Brain (organoid and tissue), 16 donors: ENCODE measurements at places on chromosomes 16 and 17.

DNA sequence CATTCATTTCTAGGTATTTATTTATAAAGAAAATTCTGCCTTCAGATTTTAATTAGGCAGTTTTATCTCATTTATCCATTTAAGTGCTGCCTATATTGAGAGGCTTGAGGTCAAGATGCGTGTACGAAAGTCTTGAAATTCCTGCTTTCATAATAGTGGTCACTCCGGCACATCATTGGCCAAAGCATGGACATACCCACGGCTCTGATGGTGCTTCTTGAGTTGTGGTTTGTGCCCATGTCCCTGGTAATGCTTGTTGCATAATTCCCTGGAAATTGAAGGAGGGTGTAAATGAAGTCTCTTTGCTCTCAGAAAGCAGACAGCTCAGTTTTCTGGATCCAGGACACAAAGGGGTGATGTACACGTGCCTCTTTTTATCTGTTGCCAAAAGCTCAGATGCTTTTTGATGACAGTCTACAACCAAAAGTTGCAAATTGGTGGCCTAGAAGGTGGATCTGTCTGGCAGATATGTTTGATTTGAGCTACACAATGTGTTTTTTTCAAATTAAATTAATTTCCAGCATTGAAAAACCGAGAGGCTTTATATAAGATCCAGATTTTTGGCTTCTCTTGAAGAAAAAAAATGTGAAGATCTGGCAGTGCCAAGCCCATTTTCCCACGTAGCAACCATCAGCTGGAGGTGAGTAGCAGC is 94.4 kb downstream of the SHISA9 start:
- DNase-seq = no peak

DNA sequence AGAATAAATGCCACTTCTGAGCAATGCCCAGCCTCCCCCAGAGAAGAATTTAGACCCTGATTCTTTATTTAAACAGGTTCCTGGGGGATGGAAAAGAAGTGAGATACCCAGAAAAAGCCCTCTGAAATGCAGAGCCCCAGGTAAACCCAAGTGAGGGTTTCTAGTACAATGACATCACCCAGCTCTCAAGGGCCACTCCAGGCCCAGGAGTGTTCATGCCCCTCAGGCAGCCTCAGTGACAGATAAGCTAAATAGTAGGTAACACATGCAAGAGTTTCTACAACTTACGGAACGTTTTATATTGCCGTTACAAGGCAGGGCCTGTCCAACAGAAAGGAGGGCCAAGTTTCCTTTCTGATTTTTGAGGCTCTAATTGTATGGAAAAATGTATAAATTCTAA is 683.7 kb upstream of the SALL1 start:
- no peak for DNase-seq

GRCh38 chr17:59221159-59221847 is 992 bp downstream of the GDPD1 start:
- no peak for DNase-seq

GRCh38 chr16:17283016-17283415 is 187.7 kb downstream of the XYLT1 start:
- peak; percentile 83 for DNase-seq

GRCh38 chr17:21012736-21013135 is 30.1 kb downstream of the USP22 start:
- no peak for DNase-seq

DNA sequence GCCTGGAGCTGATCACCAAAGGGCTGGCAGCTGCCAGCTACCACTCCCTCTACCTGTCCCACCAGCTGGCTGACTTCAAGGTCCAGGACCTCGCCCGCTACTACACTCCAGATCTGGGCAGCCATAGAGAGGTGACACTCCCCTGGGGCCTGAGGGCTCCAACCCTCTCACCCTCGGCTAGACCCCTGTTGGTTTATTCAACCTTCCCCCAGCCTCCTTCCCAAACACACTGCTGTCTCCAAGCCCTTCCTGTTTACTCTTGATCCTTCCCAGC is 18.0 kb downstream of the ALOX12B start:
- DNase-seq = no peak

- no peak for DNase-seq
Measured at GRCh38 chr17:12512694-12513355, 152.9 kb upstream of the MYOCD start.

DNA sequence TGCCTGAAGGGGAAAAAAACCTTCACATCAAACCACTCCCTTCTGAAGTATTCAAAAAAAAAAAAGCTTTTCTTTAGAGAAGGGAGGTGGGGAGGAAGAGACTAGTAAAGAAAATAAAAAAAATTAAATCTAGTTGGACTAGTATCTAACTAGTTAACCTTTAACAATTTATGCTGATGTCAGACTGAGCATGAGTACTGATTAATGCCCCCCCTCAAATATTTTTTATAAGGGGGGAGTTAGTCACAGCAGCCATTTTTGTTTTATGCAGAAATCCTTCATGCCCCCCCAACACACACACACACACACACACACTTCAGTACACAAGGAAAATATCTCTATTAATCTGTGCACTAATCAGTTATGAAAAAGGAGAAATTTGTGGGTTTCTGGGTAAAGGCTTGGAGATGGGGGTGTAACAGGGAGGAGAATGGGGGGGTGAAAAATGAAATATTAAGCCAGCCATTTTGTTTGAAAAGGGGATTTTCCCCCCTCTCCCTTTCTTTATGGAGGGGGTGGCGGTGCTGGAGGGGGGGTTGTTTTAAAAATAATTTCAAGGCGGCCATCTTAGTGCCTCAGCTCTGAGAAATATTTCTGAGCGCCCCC is 4.7 kb upstream of the CHD3 start:
- peak; percentile 81 for DNase-seq

DNA sequence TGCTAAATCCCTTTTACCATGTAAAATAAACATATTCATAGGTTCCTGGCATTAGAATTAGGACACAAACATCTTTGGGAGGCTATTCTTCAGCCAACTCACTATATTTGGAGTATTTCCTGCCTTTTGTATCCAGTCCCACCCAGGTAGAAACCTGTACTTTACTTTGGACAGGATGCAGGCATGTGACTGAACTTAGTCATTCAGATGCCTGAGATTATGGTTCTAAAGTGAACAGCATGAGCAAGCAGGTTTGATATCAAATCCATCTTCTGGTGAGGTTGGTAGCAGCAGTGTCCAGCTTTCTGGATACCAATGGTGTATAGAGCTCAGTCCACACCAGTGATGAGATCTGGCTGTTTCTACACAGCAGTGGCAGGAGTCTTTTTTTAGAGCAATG is 20.2 kb downstream of the CA10 start:
- no peak for DNase-seq

DNA sequence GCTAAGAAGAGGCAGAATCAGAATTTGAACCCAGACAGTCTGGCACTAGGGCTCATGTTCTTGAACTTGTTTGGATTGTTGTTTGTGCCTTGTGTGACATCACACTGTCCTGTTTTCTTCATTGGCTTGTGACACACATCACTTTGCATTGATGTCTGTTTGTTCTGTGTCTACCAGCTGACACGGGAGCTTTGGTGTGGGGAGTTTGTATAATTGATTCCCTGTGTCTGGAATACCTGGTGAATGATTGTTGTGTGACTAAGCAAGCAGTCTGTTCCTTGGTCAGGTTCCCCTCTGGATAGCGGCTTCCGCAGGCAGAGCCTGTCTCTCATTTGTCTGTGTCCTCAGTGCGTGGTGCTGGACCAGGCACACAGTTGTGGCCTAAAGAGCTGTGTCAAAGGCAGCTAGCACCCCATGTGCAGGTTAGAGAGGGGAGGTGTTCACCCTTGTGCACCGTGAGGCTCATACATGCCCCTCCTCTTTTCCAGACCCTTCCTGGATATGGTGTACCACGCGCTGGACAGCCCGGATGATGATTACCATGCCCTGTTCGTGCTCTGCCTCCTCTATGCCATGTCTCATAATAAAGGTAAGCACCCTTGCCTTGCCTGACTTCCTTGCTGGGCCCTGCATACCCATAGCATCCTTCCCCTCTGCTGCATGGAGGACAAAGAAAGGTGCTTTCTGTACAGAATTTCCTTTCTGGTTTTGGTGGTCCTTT is 80.1 kb downstream of the CLEC16A start:
- no peak for DNase-seq

GRCh38 chr17:78976907-78977680 is 2.6 kb downstream of the LGALS3BP start:
- DNase-seq = no peak

DNA sequence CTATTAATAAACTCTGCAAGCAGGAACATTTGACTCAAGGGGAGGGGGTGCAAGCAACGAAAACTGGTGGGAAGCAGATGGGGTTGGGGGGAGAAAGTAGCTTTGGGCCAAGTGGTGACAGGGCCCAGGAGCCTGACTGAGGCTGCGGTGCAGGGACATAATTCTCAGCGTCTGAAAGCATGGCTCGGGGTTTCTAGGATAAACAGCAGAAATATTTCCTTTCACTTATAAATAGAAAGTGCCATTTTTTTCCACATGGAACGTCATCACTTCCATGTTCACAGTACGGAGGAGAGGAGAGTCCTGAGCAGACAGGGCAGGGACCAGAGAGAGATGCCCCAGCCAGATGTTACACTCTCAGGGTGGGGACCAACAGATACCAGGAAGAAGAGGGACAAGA is 197.1 kb downstream of the ZFHX3 start:
- DNase-seq = no peak

DNA sequence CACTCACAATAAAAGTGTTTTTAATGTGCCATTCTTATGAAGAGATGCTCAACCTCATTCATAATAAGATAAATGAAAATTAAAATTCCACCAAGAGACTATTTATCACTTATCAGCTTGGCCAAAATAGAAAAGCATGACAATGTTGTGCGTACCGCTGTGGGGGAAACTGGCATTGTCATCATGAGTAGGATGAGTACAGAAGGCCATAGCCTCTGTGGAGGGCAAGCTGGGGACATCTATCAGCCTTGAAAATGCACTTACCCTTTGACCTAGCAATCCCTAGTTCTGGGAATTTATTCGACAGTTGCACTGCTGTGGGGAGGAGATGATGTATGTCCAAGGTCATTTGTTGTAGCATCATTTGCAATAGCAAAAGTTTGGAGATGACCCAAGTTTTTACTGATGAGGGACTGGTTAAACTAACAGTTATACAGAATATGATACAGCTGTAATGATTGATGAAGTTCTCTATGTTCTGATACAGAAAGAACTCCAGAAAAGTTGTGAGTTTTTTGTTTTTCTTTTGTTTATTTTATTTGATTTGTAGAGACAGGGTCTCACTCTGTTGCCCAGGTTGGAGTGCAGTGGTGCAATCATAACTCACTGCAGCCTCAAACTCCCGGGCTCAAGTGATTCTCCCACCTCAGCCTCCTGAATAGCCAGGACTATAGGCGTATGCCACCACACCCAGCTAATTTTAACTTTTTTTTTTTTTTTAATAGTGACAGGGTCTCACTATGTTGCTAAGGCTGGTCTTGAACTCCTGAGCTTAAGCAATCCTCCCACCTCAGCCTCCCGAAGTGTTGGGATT is 13.7 kb upstream of the PRKCB start:
- DNase-seq = no peak

GRCh38 chr17:15266325-15267125 is 1.4 kb upstream of the PMP22 start:
- peak; percentile 34 for DNase-seq

GRCh38 chr16:83937922-83938885 is 14.8 kb upstream of the OSGIN1 start:
- DNase-seq = no peak

- DNase-seq = no peak
Measured at GRCh38 chr17:69909389-69909788, 165.6 kb upstream of the KCNJ16 start.

- no peak for DNase-seq
Measured at GRCh38 chr16:73888840-73889490, 407.6 kb upstream of the PSMD7 start.

- no peak for DNase-seq
Measured at GRCh38 chr17:45676695-45677094, 107.4 kb upstream of the CRHR1 start.

- peak; percentile 94 for DNase-seq
Measured at GRCh38 chr16:8806272-8806983, 8.8 kb downstream of the PMM2 start.

- no peak for DNase-seq
Measured at GRCh38 chr17:66564992-66565465, 262.6 kb downstream of the PRKCA start.

- peak; percentile 48 for DNase-seq
Measured at GRCh38 chr17:9475101-9475658, 100.4 kb downstream of the STX8 start.

- no peak for DNase-seq
Measured at GRCh38 chr16:68332411-68333121, 21.7 kb downstream of the PRMT7 start.

DNA sequence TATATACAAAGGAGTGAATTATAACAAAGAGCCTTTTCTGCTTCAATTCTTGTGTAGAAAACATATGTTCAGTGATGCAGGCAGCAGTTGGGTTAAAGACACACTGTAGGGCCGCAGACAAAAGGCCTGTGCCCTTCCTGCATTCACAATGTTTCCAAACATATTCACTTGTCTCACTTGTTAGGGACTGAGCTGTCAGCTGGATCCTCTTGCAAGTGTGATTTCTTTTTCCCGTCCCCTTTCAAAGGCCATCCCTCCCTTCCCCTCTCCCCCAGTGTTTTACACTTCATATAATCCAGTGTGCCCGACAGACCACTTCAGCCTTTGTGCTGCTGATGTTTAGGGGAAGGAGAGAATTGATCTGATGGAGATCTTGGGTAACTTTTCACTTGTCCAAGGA is 217.0 kb downstream of the FTO start:
- DNase-seq = no peak

- DNase-seq = no peak
Measured at GRCh38 chr17:7043497-7044198, at the start of gene SLC16A11. SLC16A11 (minus strand) TSS chr17:7044092; CDS start chr17:7043513, 579 bp downstream.

DNA sequence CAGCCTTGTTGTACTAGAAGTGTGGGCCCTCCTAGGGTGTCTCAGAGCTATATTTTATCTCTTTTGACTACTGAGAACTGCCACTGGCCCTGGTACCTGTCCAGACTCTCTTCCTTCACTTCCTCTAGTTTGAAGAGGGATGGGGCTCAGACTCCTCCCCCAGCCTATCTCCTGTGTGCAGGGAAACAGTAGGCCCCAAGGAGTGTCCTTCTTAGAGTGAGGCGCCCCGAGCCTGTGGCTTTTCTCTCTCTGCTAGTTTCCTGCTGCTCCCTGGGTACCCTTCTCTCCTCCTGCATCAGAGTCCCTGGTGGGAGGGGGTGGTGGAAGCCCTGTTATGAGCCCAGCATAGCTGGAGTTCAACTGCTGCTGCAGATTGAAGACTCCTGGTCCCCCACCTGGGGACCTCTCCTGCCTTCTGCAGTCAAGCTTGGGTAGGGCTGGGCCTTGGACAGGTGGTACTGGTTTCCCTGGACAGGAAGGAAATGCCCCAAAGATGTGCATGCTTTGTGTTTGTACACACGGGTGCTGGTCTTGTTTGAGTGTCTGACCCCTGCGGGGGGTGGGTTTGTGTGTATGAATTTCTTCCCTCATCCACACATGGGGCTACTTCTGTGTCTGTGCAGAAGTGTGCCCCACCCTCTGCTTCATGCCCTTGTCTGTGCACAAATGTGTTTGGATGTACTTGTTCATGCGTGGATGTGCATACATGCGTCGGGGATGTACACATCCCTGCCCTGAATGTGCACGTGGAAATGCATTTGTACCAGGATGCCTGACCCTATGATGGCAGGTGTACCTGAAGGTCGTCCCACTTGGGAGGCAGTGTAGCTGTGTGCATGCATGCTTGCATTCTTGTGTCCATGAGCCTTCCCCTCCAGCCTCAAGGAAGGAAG is 6.9 kb downstream of the RARA start:
- DNase-seq = no peak

- no peak for DNase-seq
Measured at GRCh38 chr16:83023640-83024039, 396.9 kb downstream of the CDH13 start.
